ENCODE measurements at places on chromosomes 1 and 21.

GRCh38 chr1:222653178-222653827 lies 35.4 kb downstream of the MIA3 start:
- DNase-seq, result no peak

DNA sequence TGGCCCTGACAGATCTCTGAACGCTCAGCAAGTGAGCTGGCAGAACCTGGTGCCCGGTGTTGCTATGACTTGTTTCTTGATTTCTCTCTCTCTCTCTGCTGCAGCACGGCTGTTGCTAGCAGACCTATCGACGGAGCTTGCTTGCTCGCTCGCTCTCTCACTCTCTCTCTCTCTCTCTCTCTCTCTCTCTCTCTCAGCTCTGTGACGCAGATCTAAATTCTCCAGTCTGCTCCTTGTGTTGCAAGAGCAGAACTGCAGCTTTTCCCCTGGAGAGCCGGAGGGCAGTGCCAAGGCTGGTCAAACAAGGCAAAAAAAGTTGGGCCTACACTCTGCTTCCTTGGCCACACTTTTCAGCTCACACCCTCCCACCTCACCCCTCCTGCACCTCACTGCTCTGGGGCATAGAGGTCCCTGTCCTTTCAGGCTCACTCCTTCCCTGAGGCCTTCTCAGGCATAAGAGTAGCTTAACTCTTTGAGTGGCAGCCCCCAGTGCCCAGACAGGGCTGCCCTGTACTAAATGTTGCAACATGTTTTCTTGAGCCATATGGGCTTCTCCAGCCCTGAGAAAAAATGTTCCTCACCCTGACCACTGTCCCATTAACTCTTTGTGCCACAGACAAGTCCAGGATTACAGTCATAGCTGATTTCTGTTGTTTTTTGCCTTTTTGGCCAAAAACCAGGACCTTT lies 72.2 kb downstream of the CD46 start:
- DNase-seq, result peak; percentile 43

DNA sequence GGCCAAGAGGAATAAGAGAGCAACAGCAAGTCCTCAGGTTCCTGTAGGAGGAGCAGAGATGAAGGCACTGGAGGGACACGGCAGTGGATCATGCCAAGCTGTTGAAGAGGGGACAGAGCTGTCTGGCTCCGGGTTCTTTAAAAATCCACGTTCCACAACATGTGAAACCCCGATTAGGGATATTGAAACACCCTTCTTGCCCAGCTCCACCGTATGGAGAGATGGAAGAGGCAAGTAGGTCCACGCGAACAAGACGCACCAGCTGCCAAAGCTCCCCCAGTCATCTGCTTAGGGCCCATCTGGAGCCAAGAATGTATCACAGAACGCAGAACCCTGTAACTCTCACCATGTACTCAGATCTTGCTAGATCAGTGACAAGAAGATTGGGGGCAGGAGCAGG lies 3.9 kb downstream of the C1orf198 start:
- DNase-seq, result no peak

DNA sequence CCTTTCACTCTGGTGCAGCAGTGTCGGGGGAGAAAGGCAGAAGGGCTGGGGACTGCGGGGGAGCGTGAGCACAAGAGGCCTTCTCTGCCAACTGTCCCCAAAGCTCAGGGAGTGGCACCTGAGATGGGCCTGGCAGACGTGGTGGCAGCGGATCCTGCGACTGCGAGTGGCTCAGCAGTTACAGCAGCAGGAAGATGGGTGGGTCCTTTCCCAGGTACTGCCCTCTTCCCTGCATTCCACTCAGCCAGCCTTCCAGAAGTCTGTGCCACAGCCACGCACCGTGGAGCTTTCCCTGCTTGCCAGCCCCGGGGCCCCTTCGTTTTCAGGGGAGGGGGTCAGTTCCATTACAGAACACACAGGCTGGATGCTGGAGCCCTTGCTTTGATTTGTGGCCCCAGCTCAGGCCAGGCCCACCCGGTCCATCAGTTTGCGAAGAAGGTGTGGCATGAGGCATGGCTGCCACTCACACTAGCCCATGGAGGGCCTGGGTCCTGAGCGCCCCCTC lies 17.2 kb downstream of the MTHFR start:
- DNase-seq, result no peak

GRCh38 chr1:29643281-29643680 lies 407.0 kb downstream of the PTPRU start:
- DNase-seq, result no peak

DNA sequence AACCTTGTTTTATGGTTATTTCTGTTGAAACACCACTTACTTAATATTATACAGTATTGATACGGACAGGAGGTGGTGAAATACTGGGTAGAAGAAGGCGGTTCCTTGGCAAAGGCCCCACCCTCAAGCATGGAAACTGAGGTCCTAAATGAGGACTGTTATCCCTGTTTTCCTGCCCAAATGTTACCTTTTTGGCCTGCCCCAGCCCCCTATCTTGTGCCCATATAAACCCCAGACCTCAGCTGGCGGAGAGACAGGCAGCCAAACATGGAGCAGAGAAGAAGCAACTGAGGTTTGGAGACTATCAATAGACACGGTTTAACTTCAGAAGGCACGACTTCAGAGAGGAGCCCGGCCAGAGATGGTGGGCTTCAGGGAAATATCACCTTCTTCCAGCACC lies 640.1 kb downstream of the PTPRU start:
- DNase-seq, result no peak

DNA sequence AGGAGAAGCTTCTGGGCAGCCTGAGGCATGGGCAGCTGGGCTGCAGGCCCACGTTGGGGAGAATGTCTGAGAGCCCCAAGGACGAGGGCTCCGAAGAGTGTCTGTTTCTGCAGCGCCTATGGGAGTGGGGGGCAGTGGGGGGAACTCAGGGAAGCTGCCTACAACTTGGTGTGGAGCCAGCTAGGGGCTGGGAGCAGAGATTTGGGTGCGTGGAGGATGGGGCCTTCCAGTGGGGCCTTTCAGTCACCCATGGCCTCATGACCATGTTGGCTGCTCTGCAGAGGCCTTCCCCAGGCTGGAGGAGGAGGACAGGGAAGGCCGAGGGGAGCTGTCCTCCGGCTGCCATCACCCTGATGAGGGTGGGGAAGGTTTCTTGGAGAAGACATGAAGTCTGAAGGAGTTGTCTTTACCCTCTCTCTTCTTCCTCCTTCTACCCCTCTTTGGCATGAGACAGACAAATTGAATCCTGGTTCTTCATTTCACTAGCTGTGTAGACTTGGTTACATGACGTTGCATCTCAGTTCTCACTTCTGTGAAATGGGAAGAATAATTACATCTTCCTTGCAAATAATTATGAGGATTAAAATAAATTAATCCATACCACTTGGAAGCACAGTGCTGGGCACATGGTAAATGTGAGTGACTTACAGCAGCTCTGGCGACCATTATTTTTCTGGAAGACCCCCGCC lies 8.3 kb downstream of the PPFIA4 start:
- no peak for DNase-seq

Data from activated T-cell treated with anti-CD3 and anti-CD28 coated beads for 4 hours (primary cell).